Activated naive CD4-positive, alpha-beta T cell treated with anti-CD3 and anti-CD28 coated beads, Interleukin-2, amount 50 U/mL, for 72 hours (primary cell): ENCODE measurements at places on chromosomes 6 and 20. TPM values are rescaled to one million over a fixed set of nuclear protein-coding genes. Genes with fewer than 3 reads are reported as not detected.

Gene COL10A1
- not detected for total RNA-seq

Gene RHAG
- not detected for total RNA-seq

Gene WFDC10B
- total RNA-seq, result not detected

Gene NQO2
- 33.4 TPM for total RNA-seq

Gene LPA
- total RNA-seq, result not detected

Gene PBOV1
- total RNA-seq, result not detected

Gene RAE1
- 67.5 TPM for total RNA-seq

Gene GABBR1
- 25.3 TPM for total RNA-seq

Gene NFYA
- total RNA-seq, result 27.3 TPM

Gene MBOAT1
- 13.8 TPM for total RNA-seq

Gene RAET1L
- not detected for total RNA-seq

Gene NPEPL1
- total RNA-seq, result 12.8 TPM

Gene GTF2H4
- 44.9 TPM for total RNA-seq

Gene SMPDL3A
- not detected for total RNA-seq

Gene XPO5
- 110 TPM for total RNA-seq

Gene SMOC2
- total RNA-seq, result not detected

Gene TMEM244
- not detected for total RNA-seq

Gene MOG
- total RNA-seq, result not detected

Gene RFX6
- total RNA-seq, result not detected

Gene STX11
- total RNA-seq, result 24.6 TPM

Gene HRH3
- not detected for total RNA-seq

Gene SCAF8
- total RNA-seq, result 28.2 TPM

Gene TASP1
- total RNA-seq, result 11.9 TPM

Gene PRR18
- total RNA-seq, result 0.14 TPM

Gene CFB
- 3.6 TPM for total RNA-seq

Gene ZNF451
- total RNA-seq, result 64.7 TPM

Gene CUL9
- 45.7 TPM for total RNA-seq

Gene TGM2
- not detected for total RNA-seq

Gene NOX3
- not detected for total RNA-seq

Gene LGSN
- not detected for total RNA-seq

Gene LSM14B
- 34.3 TPM for total RNA-seq

Gene SLC22A2
- not detected for total RNA-seq

Gene ENPP3
- total RNA-seq, result 0.18 TPM

Gene HDAC2
- total RNA-seq, result 84.6 TPM

Gene MYH7B
- total RNA-seq, result 0.70 TPM

Gene RSPO3
- total RNA-seq, result not detected

Gene TULP1
- not detected for total RNA-seq

Gene MED20
- total RNA-seq, result 24.2 TPM

Gene THEMIS
- 50.8 TPM for total RNA-seq

Gene C20orf144
- 0.23 TPM for total RNA-seq

Gene SLC35D3
- not detected for total RNA-seq

Gene GABRR2
- 0.14 TPM for total RNA-seq

Gene PTGIS
- total RNA-seq, result 1.0 TPM

Gene TLDC2
- total RNA-seq, result not detected

Gene PKIG
- 10.5 TPM for total RNA-seq

Gene LKAAEAR1
- total RNA-seq, result not detected

Gene TSPO2
- total RNA-seq, result not detected

Gene OR2H1
- not detected for total RNA-seq
